ENCODE measurements at places on chromosomes 3 and 15. TPM values are rescaled to one million over a fixed set of nuclear protein-coding genes. Genes with fewer than 3 reads are reported as not detected.

The FOXL2 gene
- total RNA-seq = not detected

The HIGD1A gene
- total RNA-seq = 207 TPM

The SEMA3B gene
- total RNA-seq = 96.1 TPM

The ZNF80 gene
- total RNA-seq = 0.28 TPM

The CMTM7 gene
- 38.2 TPM for total RNA-seq

The SUSD5 gene
- 13.8 TPM for total RNA-seq

The ADGRG7 gene
- not detected for total RNA-seq

The MKRN2OS gene
- 1.7 TPM for total RNA-seq

The PLA1A gene
- 6.7 TPM for total RNA-seq

The KIF23 gene
- total RNA-seq = 2.5 TPM

The EPHB1 gene
- 3.2 TPM for total RNA-seq

The UPK1B gene
- total RNA-seq = 12.4 TPM

The UBA3 gene
- total RNA-seq = 63.1 TPM

The GOLGA6D gene
- not detected for total RNA-seq

The SLC22A14 gene
- total RNA-seq = 0.19 TPM

The RLBP1 gene
- total RNA-seq = not detected

The TRAK1 gene
- total RNA-seq = 41.0 TPM

The SKOR1 gene
- 0.57 TPM for total RNA-seq

The CALML4 gene
- total RNA-seq = 17.4 TPM

The CHRNB4 gene
- 0.13 TPM for total RNA-seq

The PLXND1 gene
- total RNA-seq = 152 TPM

The LAMB2 gene
- 444 TPM for total RNA-seq

The SPCS1 gene
- total RNA-seq = 124 TPM

The CDC25A gene
- total RNA-seq = 0.88 TPM

The CPNE4 gene
- total RNA-seq = 0.79 TPM

The SLC12A8 gene
- total RNA-seq = 29.1 TPM

The ESYT3 gene
- 5.3 TPM for total RNA-seq

The ANKUB1 gene
- total RNA-seq = not detected

The NOX5 gene
- 0.60 TPM for total RNA-seq

The CACNA1D gene
- 35.7 TPM for total RNA-seq

The SOX14 gene
- total RNA-seq = not detected

The GOLGA6L9 gene
- total RNA-seq = 2.9 TPM

The RPL39L gene
- 5.7 TPM for total RNA-seq

The TP63 gene
- 1.1 TPM for total RNA-seq

The ITIH1 gene
- 0.22 TPM for total RNA-seq

The ST3GAL6 gene
- 10.7 TPM for total RNA-seq

The TIMP4 gene
- 7.6 TPM for total RNA-seq

The SLC12A1 gene
- total RNA-seq = 201 TPM

The TLR9 gene
- 0.94 TPM for total RNA-seq

The PGBD4 gene
- total RNA-seq = 1.8 TPM

The PAK6 gene
- total RNA-seq = 11.9 TPM

The PDIA5 gene
- 27.9 TPM for total RNA-seq

The DPH3 gene
- total RNA-seq = 19.3 TPM

The SMCO1 gene
- not detected for total RNA-seq

The DOCK3 gene
- 0.54 TPM for total RNA-seq

The MORC1 gene
- 0.06 TPM for total RNA-seq

The NEDD4 gene
- total RNA-seq = 22.3 TPM

The MFN1 gene
- 50.2 TPM for total RNA-seq

The NDN gene
- total RNA-seq = 19.9 TPM

The IGSF11 gene
- 1.3 TPM for total RNA-seq

The GOLGA8T gene
- not detected for total RNA-seq

The AADACL2 gene
- total RNA-seq = not detected

The ST8SIA2 gene
- total RNA-seq = 0.38 TPM

The BRK1 gene
- total RNA-seq = 130 TPM

The GPR149 gene
- not detected for total RNA-seq

The GALK2 gene
- 40.6 TPM for total RNA-seq
